Fibroblast of skin of right quadriceps (primary cell): ENCODE measurements at places on chromosomes 4 and X.
A peak's percentile ranks its signal among the peaks of the same experiment; 100 is the strongest.

GRCh38 chrX:136754651-136755050 is 26.1 kb downstream of the ARHGEF6 start:
- DNase-seq = no peak

GRCh38 chr4:156677131-156677531 is 294.5 kb downstream of the PDGFC start:
- DNase-seq = peak; percentile 85

GRCh38 chr4:10608501-10609219 is 75.9 kb downstream of the CLNK start:
- peak; percentile 44 for DNase-seq

DNA sequence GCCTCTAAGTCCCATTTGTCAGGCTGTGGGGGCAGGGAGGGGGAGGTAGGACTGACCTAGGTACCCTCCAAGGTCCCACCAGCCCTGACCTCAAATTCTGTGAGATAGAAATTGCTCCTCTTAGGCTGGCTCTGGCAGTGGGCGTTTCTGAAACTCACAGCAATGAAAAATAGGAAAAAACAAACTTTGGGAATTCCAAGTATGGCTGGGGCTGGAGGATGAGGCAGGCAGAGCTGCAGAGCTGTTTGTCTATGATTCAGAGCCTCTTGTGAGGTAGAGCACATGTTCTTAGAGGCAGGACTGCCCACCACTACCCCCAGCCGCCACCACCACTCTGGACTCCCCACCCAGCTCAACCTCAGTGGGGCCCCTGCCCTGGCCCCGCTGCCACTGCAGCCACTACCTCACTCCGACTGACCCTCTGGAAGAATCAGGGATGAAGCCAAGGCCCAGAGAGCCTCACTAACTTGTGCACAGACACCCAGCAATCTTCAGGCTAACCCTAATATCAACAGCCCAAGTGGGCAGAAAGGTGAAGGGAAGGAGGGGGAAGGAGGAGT is 98.2 kb downstream of the PJA1 start:
- DNase-seq = peak; percentile 26

GRCh38 chr4:89254847-89255246 is 52.8 kb downstream of the GPRIN3 start:
- DNase-seq = peak; percentile 14

GRCh38 chr4:166386491-166387360 is 513.7 kb downstream of the TLL1 start:
- no peak for DNase-seq

- DNase-seq = no peak
Observed at GRCh38 chrX:70301716-70302115, 11.8 kb downstream of the KIF4A start.

DNA sequence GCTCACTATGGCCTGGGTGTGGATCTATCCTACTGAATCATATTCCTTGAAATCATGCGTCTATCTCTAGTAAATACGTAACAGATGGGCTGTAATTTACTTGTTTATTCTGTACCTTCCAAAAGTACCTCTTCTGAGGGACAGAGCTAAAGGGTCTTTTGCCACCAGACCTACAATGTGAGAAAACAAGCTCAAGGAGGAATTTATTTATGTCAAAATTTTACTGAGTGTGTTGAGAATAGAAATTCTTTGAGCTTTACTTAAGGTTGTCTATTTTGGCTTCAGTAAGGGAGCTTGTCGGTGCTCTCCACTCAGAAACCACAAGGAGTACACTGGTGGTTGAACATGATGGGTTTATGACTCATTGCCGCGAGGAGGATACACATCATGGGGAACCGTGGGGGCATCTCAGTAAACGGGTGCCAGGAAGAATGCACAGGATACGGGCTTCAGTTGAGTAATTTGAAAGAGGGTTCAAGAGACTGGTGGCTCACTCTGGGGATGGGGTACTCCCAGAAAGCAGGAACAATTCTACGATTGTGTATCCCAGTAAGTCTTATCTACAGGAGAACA is 3.0 kb downstream of the ANK2 start:
- DNase-seq = peak; percentile 46

- DNase-seq = no peak
Observed at GRCh38 chr4:102524691-102525090, 23.5 kb downstream of the NFKB1 start.

DNA sequence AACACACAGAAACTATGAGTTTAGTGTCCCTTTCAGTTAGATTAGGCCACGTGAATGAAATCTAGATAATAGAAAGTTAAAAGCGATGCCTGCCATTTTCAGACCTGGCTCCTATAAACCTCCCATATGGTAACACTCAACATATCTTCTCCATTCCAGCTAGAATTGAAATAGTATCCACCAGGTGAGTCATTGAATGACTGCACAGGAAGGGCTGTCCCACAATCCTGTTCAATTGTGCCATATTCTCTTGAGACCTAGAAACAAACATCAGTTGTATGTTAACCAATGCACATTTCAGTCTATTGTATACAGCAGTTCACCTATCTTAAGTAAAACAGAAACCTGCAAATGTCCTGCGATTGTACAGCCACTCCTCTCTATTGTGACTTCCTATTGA is 659.3 kb upstream of the SLIT2 start:
- DNase-seq = peak; percentile 39

DNA sequence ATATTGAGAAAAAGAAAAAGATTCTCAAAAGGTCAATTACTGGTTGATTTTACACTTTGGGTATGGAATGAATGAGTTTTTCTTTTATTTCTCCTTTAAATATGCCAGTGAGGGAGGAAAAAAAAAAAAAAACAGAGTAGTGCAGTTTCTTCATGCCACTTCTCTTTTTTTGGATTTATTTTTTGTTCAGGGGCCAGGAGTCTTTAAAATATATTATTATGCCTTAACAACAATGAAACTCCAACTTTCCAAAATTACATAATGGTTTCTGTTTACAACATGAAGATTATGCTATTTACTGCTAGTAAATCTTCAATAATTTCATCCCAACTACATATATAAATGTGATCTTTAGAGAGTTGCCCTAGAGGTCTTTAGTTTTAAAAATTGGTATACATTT is 31.9 kb downstream of the DTHD1 start:
- DNase-seq = no peak

DNA sequence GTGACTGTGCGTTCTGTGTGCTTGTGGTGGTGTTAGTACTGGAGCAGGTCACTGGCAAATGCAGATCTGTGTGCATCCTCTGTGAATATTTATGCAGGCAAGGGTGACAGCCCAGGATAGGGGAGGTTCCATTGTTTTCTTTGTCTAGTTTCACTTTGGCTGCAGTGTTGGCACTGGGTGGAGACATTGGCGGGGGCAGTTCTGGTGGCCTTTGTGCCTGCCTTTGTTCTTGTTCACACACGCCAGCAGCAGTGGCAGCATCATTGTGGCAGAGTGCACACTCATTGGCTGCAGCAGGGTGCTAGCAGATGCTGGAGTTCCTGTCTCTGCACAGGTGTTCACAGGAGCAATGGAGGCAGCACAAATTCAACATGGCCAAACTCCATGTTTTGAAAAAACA is 495.3 kb downstream of the UBE2NL start:
- no peak for DNase-seq

GRCh38 chrX:119692191-119693039 is 553 bp downstream of the SEPTIN6 start:
- DNase-seq = peak; percentile 34

- DNase-seq = no peak
Observed at GRCh38 chr4:60562334-60562733, 637.8 kb upstream of the ADGRL3 start.

GRCh38 chr4:162770761-162771490 is 395.8 kb downstream of the NAF1 start:
- DNase-seq = peak; percentile 8

DNA sequence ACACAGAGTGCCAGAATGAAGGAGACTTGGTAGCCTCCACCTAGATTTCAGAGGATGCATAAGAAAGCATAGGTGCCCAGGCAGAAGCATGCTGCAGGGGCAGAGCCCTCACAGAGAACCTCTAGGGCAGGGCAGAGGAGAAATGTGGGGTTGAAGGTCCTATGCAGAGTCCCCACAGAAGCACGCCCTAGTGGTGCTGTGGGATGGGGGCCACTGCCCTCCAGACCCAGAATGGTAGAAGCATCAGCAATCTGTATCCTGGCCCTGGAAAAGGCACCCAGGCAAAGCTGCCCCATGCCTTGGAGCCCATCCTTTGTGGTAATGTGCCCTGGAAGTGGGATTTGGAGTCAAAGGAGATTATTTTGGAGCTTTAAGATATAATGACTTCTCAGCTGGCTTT is 992.9 kb upstream of the PABPC4L start:
- no peak for DNase-seq

- DNase-seq = peak; percentile 28
Observed at GRCh38 chr4:113423631-113424030, 337.9 kb downstream of the CAMK2D start.

- DNase-seq = no peak
Observed at GRCh38 chr4:135325264-135325663, 1123.7 kb upstream of the PABPC4L start.

- DNase-seq = no peak
Observed at GRCh38 chr4:26311633-26312032, 9.2 kb upstream of the RBPJ start.

- no peak for DNase-seq
Observed at GRCh38 chrX:145549496-145549895, 268.1 kb upstream of the SLITRK2 start.

DNA sequence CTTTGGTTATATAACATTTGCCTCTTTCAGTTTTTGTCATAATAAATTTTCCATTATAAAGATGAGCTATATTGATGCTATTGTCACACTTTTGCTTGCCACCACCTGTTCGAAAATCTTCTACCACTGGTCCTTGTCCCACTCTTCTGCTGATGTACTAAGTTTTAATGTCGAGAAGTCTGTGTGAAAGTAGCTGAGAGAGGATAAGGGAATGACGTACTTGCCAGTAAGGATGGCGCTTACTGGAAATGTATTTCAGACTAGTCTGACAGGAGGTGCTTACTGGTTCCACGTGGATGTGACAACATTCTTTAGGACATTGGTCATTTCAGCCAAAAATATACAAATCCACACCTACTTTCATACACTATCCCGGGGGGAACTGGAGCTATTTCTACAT is 132.7 kb upstream of the NR3C2 start:
- no peak for DNase-seq

DNA sequence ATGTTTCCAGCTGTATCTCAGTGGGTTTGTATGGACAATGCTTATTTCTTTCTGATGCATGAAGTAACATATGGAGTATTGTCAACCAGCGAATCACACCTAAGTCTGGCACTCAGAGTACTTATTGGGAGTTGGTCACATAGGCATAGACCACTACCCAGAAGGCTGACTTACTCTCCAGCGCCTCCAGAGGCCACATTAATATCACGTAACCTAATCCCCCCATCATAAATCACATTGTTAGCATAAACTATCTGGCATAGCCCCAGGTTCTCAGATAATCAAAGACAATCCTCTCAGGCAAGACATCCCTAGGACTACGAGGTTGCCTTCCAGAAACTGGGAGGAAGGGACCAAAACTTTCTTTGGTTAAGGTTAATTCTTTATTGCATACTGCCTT is 560.5 kb upstream of the PABPC4L start:
- DNase-seq = no peak

- DNase-seq = no peak
Observed at GRCh38 chrX:20452487-20452886, 185.8 kb upstream of the RPS6KA3 start.

DNA sequence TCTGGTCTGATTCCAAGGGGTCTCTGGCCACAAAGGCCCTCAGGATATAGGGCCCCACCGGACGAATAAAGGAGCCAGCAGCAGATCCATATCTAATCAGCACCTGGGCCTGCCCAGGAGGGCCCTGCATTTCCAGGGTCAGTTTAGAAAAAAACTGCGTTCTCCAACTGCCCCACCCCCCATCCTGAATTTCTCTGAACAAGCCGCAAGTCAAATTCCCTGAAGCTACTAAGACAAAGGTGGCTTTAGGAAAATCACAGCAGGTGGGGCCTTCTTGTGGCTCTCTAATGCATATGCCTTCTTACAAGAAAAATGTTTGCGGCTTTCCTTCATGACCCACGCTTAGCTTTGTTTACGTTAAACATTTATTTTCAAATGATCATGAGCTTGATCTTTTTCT is 76.6 kb downstream of the MBNL3 start:
- no peak for DNase-seq

DNA sequence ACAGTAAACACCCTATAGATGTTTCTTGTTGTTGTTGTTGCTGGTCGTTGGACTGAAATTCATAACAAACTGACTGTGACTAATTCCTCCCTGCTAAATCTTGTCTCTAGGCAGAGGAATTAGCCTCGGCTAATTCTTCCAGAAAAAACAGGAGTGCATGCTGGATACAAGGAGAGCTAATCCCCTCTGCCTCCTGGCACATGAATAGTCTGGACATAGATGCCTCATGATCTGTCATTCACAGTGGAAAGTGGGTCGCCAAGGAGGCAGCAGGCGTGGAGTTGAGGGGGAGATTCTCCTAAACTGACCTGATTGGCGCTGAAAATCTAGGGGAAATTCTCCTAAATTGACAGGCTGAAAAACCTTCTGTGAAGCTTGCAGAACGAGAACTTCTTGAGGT is 220.1 kb downstream of the DCTD start:
- DNase-seq = no peak

GRCh38 chr4:73258436-73258685 is 237 bp downstream of the ANKRD17 start:
- DNase-seq = no peak

GRCh38 chr4:76449362-76449767 is 14.3 kb downstream of the SHROOM3 start:
- DNase-seq = peak; percentile 41

- no peak for DNase-seq
Observed at GRCh38 chr4:69656653-69657158, 3.7 kb upstream of the UGT2A1 start.

DNA sequence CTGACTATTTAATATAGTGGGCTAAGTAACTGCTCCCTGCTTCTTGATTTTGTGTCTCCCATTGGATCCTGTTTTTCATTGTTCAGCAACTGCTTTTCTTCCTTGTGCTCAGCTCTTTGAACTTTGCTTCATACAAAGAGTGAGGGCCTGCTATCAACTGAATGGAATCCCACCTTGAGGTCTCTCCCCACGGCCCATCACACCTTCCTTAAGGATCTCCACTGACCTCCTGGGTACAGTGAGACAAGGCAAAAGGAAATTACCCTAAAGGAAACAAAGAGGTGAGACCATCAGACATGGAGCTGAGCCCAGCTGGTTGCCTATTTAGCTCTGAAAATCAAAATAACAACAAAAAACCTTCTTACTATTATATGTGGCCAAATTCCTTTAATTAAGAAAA is 91.3 kb upstream of the RPL34 start:
- DNase-seq = no peak

GRCh38 chr4:181264893-181265292 is 978.3 kb upstream of the TENM3 start:
- DNase-seq = no peak

GRCh38 chrX:16786791-16787735 is 797 bp downstream of the TXLNG start:
- no peak for DNase-seq

DNA sequence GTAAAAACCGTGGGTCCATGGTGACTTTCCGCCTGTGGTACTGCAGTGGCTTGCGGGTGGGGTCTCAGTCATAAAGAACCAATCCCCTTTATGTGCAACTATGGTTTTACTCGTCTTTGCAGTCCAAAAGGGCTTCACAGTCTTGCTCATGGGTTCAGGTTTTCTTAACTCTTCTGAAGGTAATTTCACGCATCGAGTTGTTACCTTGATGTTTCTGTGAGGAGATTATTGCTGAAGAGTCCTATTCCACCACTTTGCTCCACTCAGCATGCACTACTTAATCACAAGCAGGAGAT is 41.5 kb downstream of the F8 start:
- no peak for DNase-seq

- no peak for DNase-seq
Observed at GRCh38 chrX:9339603-9340491, 125.0 kb upstream of the TBL1X start.
